ENCODE measurements at places on chromosomes 4 and X. TPM values are rescaled to one million over a fixed set of nuclear protein-coding genes. Genes with fewer than 3 reads are reported as not detected.

GRCh38 chr4:40216622-40217366 lies 20.0 kb downstream of the RHOH start:
- DNase-seq: no peak

- DNase-seq: no peak
Measured at GRCh38 chrX:151773434-151773833, 38.9 kb downstream of the CNGA2 start.

DNA sequence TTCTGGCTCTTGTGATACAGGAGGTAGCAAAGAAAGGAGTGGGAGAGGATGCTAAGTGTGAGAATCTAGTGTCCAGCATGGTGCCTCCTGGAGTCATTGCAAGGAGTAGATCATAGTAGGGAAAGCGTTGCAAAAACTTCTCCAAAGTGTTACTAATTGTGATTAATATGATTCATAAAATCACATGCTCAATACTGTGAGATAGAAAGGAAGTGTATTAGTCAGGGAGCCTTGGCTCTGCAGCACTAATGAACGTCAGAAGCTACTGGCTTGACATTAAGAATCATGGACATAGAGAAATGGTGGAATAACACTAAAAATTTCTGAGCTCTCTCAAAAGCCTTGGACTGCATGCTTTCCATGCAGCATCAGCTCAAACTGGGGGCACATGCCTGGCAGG lies 299.1 kb downstream of the EVC2 start:
- peak; percentile 41 for DNase-seq

The FDCSP gene
- polyA plus RNA-seq: not detected

- peak; percentile 37 for DNase-seq
Measured at GRCh38 chrX:148020329-148020728, 39.2 kb downstream of the FMR1NB start.

- DNase-seq: no peak
Measured at GRCh38 chr4:82718162-82718940, 80.2 kb downstream of the SCD5 start.

GRCh38 chrX:28609003-28609402 lies 21.8 kb downstream of the IL1RAPL1 start:
- DNase-seq: no peak

- no peak for DNase-seq
Measured at GRCh38 chr4:18566970-18567799, 545.6 kb upstream of the LCORL start.

DNA sequence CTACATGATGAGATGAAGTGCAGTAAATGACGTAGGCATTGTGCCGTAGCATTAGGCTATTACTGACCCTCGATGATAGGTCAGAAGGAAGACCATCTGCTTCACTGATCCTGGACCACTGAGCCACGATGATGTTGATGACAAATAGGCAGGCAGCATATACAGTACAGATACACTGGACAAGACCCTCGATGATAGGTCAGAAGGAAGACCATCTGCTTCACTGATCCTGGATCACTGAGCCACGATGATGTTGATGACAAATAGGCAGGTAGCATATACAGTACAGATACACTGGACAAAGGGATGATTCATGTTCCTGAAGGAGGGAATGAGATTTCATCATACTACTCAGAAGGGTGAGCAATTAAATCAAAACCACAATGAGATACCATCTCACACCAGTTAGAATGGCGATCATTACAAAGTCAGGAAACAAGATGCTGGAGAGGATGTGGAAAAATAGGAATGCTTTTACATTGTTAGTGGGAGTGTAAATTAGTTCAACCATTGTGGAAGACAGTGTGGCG lies 50.9 kb downstream of the BEND4 start:
- peak; percentile 91 for DNase-seq

The TBC1D14 gene
- polyA plus RNA-seq: 44.2 TPM

- no peak for DNase-seq
Measured at GRCh38 chrX:83535417-83536196, 27.5 kb downstream of the POU3F4 start.

GRCh38 chr4:147570616-147571015 lies 46.6 kb upstream of the TMEM184C start:
- no peak for DNase-seq

DNA sequence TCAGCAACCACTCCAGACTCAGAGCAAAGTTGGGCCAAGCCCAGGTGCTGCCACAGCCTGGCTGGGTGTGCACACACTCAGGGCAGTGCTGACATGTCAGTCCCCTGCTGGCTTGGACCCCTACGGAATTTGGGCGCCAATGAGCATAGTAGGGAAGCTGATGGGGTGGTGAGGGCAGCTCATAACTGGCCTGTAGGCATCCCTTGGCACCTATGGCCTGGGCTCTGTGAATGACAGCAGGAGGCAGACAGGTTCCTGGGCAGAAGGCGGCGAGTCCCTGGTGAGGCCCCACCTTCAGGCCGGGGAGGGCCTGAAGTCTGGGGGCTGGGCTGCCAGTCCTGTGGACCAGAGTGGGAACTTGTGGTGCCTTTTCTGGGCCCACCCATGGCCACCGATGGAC lies 15.9 kb upstream of the TMEM185A start:
- no peak for DNase-seq

The HEPH gene
- 1.7 TPM for polyA plus RNA-seq

DNA sequence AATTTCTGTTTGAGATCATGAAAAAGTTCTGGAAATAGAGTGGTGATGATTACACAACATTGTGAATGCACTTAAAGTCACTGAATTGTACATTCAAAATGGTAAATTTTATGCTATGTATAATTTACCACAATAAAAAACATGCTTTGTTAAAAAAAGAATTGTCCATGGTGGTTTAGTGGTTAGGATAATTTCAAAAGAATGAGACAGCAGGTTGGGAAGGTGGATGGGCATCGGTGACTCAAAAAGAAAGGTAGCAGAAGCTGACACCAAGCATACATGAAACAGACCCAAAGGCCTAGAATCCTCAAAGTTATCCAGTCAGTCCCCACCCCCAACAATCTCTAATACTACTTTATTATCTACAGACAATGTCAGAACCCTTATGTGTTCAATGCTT lies 91.1 kb downstream of the MSN start:
- no peak for DNase-seq

GRCh38 chrX:154373340-154374306 lies 811 bp downstream of the FLNA start:
- peak; percentile 81 for DNase-seq

- DNase-seq: no peak
Measured at GRCh38 chr4:15459706-15460105, 10.0 kb upstream of the CC2D2A start.

- no peak for DNase-seq
Measured at GRCh38 chrX:88366314-88366713, 380.7 kb upstream of the CPXCR1 start.
